ELF-1 (cell line): ENCODE measurements at places on chromosomes 2 and 18.

- no peak for DNase-seq
Measured at GRCh38 chr2:222989431-222989830, 62.6 kb upstream of the KCNE4 start.

DNA sequence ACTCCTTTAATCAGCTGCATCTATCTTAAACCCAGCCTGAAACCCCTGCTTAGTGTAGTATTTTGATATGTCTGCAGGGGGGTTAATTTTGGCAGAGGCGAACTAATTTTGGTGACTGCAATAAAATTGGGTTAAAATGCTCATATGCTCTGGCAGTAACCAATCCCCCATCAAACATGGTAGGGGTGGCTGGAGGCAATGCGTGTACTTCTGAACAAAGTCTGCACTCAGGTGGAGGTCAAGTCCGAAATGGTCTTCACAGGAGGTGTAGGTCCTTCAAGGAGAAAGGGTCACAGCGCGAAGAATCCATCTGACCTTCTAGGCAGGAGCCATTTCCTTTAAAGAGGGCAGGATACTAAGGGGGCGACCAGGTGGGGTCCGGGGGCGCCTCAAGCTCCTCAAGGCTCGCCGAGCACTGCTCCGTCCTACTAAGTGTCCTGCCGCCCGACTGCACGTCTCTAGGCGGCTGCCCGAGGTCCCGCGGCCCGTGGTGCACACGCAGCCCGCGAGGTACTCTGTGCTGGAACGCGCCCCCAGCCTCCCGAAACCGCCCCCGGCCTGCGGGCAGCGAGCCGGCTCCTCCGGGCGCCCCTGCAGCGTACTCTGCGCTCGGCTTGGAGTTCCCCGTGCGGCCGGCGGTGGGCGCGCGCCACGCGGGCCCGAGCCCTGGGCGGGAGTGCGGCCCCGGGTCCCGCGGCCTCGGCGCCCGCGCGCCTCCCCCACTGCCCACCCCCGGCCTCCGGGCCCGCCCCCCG lies 1.7 kb upstream of the LDLRAD4 start:
- DNase-seq, result no peak

DNA sequence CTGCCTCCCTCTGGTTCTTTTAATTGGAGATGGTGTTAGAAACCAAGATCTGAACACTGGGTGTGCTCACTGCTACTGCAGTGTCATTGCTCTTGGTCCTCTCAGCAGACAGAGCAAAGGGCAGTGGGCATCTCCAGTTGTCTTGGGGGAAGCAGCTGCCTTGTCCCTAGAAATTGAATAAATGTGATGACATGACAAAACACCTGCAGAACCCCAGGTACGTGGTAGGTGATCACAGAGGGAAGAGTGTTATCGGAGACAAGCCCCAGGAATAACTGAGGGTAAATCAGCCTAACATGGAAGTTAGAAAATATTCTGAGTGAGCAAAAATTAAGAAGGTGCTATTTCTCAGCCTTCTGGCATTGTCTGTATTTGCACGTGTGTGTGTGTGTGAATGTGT lies 311.9 kb upstream of the HDAC4 start:
- DNase-seq, result no peak

DNA sequence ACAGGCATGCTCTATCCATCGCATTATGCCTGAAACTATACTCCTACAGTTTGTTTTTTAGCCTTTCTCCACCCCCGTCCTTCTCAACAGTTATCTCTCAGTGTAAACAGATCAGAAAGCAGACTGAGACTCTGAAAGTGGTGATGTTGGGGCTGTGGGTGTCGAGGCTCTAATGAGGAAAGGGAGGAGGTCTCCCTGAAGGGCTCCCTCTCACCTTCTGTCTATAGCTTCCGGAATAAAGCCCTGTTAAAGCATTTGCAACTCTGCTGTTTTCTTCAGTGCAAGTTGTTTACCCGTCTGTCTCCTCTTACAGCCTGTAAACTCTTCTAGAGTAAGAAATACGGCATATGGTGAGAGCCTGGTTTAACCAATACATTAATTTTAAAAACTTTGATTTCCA lies 136.7 kb upstream of the SYT4 start:
- no peak for DNase-seq
